ENCODE measurements at places on chromosomes 3 and 15.

GRCh38 chr3:193710286-193711165, 117.5 kb downstream of the OPA1 start:
- no peak for DNase-seq

- DNase-seq = peak; percentile 44
These were observed 249.9 kb downstream of the ROBO1 start for GRCh38 chr3:79517766-79518413.

DNA sequence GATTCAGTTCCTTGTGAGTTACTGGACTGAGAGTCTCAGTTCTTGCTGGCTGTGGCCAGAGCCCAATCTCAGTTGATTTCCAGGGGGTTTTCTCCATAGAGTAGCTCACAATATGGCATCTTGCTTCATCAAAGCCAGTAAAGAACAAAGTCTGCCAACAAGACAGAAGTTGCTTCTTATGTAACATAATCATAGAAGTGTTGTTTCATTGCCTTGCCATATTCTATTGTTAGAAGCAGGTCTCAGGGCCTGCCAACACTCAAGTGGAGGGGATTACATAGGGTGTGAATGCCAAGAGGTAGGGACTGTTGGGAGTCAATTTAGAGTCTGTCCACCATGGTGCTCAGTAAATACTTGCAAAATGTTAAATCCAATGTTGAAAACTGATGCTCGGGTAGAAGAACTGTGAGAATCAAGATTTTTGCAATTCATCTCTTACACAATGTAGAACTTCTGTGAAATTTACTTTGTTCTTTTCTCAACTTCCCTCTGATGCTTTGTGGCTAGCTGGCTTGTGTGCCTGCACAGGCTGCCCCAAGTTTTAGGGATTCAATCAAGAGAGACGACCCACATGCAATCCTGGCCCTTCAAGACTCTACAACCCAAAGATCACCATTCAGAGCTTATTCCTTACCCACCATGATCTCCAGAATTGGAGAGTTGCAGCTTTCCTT, 13.3 kb upstream of the PXYLP1 start:
- DNase-seq = no peak

DNA sequence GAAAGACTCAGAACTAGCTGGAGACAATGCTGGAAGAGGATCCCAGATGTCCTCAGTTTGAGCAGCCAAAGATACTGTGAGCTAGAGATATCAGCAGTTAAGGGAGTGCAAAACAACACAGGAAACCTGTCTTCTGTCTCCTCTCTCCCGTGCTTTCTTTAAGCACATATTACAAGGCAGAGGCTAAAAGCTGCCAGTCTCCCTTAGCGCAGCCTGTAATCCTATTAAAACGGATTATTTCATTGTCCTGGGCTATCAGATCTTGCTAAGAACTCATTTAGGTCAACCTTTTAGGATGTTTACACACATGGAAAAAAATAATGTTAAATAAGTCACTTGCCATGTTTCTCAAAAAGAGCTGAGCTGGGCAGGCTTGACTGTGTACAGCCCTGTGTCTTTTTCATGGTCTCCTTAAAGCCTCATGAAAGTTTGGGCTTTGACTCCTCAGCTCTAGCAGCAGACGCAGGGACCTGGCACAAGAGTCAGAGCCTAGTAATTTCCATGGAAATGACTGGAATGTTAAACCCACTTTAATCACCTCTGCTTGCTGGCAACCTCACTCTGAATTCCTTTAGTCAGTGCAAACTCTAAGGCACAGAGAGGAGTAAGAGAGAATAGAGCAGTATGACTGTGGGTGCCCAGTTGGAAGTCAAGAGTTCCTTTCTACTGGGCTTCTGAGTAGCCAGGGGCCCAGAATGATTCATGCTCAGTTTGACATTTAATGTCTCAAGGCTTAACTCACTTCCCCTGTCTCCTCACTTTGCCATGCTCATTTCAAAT, 491.9 kb downstream of the NTRK3 start:
- DNase-seq = peak; percentile 83

GRCh38 chr15:67137319-67137718, 71.9 kb downstream of the SMAD3 start:
- no peak for DNase-seq

GRCh38 chr3:73060302-73060723, 1.1 kb upstream of the EBLN2 start:
- peak; percentile 73 for DNase-seq

DNA sequence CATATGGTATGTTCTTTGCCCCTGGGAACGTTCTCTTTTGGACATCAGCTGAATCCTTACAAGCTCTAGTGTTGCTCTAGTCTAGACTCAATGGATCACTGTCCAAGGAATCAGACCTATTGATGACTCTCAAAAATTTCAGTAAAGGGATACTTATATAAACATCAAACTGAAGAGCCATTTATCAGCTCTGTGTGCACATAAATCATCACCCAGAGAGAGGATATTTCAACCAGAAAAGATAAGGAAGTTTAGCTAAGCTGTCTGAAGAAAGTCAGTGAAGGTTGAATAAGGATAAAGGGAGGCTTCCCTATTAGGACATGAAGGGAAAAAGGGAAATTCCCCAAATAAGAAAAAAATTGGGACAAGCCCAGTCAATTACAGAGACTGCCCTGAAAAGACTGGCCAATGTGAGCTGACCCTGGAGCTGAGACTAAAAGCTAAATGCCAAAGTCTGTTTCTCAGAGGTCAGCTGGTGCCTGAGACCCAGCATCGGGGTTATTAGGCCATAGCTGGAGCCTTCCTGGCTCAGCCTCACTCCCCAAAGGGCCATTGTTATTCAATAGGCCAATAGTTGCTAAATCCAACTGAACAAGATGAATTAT, 424.1 kb upstream of the THBS1 start:
- peak; percentile 68 for DNase-seq

DNA sequence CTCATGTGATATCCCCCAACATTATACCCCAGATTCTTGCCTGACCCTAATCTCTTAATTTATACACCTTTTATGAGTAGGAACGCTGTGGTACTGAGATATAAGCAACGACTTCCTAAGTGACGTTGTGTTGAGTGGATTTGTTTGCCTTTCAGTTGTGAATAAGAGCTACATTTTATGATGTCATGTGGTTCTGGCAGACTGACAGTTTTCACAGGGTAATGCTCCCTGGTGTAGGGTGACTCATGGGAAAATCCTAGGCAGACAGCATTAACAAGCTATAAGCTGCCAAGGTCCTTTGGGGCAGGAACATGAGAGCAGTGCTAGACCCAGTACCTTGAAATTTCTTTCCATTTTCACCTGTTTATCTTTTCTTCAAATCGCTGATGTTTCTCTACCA, 11.2 kb downstream of the C3orf52 start:
- peak; percentile 99 for DNase-seq

DNA sequence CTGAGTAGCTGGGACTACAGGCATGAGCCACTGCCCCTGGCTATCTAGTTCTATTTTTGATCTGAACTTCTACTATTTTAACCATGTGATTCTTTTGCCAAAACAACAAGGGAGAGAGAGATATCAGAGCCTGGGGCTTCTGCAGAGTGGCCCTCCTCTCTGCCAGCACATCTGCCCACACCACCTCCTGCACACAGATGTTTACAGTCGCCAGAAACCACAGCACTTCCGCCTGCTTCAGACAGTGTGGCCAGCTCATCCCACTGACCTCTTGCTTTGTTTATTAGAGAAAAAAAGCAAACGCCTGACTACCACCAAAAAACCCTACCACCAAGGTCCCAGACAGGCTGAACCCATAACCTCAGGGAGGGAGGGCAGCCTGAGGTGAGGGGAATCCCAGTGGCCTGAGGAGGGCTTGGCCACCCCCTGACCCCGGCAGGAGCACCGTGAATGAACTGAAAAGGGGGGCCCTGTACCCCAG, 85.9 kb upstream of the ABHD2 start:
- DNase-seq = peak; percentile 60
